Skeletal muscle cell (primary cell): ENCODE measurements at places on chromosomes 3 and 15.

- no peak for DNase-seq
Measured at GRCh38 chr3:15420871-15421270, 6.5 kb downstream of the METTL6 start.

DNA sequence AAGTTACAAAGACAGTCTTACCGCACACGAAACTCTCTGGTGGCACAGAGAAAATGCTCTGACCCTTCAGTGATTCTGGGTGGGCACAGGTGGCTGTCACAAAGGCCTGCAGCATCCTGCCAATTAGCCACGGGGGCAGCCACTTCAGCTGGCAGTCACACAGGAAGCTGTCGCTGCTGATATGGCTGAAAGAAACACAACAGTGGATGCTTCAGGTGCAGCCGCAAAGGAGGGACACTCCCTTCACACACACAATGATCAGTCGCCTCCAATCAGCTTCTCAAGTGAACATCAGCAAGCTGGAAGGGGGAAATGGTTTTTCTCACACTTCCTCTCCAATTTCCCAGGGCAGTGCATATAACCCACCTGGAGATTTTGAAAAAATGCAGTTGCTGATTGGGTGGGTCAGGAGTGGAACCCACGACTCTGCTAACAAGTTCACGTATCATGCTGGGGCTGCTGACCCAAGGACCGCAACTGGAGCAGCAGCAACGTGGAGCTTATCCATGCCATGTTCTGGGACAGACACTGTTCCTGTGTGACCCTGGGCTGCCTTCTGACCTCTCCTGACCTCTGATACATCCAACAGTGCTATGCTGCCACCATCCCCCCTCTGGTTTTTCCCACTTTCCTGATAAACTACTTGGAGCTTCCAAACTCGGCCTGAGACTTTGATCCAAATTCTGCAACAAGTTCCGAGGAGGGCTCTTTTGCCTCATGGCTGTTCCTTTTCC is 106.6 kb downstream of the LRIG1 start:
- DNase-seq = no peak

GRCh38 chr15:62085740-62086139 is 19.0 kb downstream of the C2CD4A start:
- DNase-seq = no peak

- DNase-seq = no peak
Measured at GRCh38 chr3:185646382-185647133, 60.5 kb downstream of the SENP2 start.

GRCh38 chr3:71002298-71002697 is 581.2 kb downstream of the FOXP1 start:
- DNase-seq = no peak

DNA sequence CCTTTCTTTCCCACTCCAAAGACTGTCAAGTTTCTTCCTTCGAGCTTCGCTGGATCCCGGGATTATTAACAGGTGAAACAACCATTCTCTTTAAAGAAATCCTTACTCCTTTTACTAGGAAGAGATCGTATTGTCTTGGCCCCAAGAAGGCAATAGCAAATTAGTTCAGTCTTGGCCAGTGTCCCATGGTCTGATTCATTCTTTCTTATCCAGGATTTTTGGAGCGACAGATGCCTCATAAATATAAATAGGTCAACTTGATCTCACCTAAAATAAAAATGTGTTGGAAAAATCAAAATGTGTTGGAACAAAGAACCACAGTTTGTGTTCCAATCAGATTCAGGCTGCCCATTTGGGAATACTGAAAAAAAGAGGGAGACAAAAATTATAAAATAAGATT is 140.1 kb upstream of the TMEM108 start:
- no peak for DNase-seq
